ENCODE measurements at places on chromosomes 4 and X.

DNA sequence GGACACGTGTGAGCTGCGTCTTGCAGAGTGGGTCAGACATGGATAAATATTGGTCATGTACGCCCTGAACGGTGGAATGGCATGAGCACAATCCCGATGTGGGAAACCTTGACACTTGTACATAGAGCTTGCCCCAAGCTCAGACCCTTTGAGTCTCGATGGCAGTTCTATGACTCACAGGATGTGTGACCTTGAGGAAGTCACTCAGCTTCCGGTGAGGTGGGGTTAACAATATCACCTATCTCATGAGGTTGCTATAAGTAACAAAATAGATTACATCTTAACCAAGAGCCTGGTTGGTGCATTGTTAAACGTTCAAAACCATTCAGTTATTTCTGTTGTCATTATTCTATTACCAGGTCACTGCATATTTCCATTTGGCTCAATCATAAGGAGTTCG, 109.1 kb upstream of the TBL1X start:
- H3K27ac ChIP-seq: no peak overlapping the region
- H3K4me3 ChIP-seq: no peak overlapping the region
- peaks cover 3% of the 10 kb centered on the region for H3K27me3 ChIP-seq
- peaks cover 9% of the 10 kb centered on the region for H3K4me1 ChIP-seq
- DNase-seq: no peak

GRCh38 chr4:186240848-186241491, 13.7 kb downstream of the KLKB1 start:
- H3K36me3 ChIP-seq: no peaks in the 10 kb centered on the region
- H3K4me3 ChIP-seq: no peak overlapping the region
- H3K27ac ChIP-seq: no peak overlapping the region

DNA sequence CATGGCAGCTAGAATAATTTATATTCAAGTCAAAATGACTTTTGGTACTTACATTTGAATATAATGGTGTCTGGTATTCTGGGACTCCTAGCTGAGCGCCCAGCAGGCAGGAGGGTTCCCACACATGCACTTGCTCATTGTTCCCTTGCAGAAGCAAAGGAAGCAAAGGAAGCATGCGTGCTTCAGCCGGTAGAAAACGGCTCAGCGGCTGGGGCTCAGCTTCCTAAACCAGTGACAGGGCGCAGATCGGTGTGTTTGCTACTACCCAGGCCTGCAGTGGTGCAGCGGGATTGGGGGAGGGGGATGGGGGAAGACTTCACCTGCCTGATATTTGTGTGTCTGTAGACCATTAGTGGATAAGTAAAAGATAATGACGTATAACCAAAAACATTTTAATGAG, 978.3 kb upstream of the TENM3 start:
- no peak overlapping the region for H3K4me3 ChIP-seq
- peaks cover 4% of the 10 kb centered on the region for H3K4me1 ChIP-seq
- H3K27me3 ChIP-seq: no peaks in the 10 kb centered on the region
- DNase-seq: no peak

GRCh38 chr4:89306486-89307177, 968 bp downstream of the GPRIN3 start:
- H3K27ac ChIP-seq: no peak overlapping the region
- no peaks in the 10 kb centered on the region for H3K36me3 ChIP-seq
- no peaks in the 10 kb centered on the region for H3K4me1 ChIP-seq
- peak overlapping the region; percentile 52 for H3K4me3 ChIP-seq

DNA sequence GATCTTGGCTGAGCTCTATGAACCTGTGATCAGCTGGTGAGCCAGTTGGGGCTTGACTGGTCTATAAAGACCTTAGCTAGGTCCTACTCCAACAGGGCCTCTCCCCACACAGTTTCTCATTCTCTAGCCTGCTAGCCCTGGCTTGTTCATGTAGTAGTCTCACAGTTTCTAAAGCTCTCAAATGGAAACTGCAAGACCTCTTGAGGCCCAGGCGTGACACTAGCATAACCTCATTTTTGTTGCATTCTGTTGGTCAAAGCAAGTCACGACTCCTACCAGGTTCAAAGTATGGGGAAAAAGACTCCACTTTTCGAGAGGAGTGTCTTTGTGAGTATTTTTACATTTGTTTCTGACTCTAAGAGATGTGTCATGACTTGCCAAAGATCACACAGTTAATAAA, 50.9 kb downstream of the CEP44 start:
- no peaks in the 10 kb centered on the region for H3K36me3 ChIP-seq
- H3K27me3 ChIP-seq: no peaks in the 10 kb centered on the region
- DNase-seq: no peak
- no peak overlapping the region for H3K27ac ChIP-seq
- H3K4me1 ChIP-seq: no peaks in the 10 kb centered on the region
- H3K4me3 ChIP-seq: no peak overlapping the region

DNA sequence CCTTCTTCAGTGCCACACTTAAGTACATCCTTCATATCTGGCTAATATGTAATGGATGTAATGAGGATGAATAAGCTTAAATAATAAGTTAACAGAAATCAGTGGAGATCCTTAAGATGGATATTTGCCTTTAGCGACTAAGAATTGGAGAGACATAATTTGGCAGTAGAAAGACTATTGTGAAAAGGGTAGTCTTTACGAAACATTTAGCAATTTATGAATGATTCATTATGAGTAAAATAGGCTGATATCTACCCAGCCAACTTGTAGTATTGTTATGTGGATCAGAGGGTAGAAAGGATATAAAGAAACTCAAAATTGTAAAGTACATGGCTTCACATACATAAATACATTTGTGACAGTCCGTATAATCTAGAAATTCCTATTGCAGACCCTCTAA, 2371.8 kb downstream of the PCDH7 start:
- H3K4me1 ChIP-seq: no peaks in the 10 kb centered on the region
- no peak overlapping the region for H3K4me3 ChIP-seq
- no peak overlapping the region for H3K27ac ChIP-seq
- H3K36me3 ChIP-seq: no peaks in the 10 kb centered on the region

DNA sequence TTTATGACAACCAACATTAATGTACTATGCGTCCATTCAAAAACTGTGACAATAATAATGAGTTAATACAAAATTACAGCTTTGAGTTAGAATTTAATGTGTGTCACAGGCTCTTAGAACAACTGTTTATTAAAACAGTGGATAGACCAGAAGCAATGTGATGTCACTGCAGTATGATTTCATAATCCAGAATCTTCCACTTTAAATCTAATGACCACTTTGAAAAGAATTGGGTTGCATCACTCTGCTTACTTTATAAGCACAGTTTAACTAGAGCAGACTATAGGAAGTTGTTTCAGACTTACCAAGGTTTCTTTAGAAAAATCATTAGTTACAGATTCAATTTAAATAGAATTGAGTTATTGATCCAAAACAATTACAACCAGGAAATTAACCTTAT, 758.5 kb downstream of the KCTD8 start:
- no peak for DNase-seq
- H3K4me1 ChIP-seq: no peaks in the 10 kb centered on the region
- H3K27ac ChIP-seq: no peak overlapping the region
- no peaks in the 10 kb centered on the region for H3K36me3 ChIP-seq
- H3K4me3 ChIP-seq: no peak overlapping the region
- no peaks in the 10 kb centered on the region for H3K27me3 ChIP-seq

- no peaks in the 10 kb centered on the region for H3K27me3 ChIP-seq
- H3K27ac ChIP-seq: no peak overlapping the region
- H3K36me3 ChIP-seq: no peaks in the 10 kb centered on the region
- no peak for DNase-seq
These were observed 56.6 kb upstream of the FAM47B start for GRCh38 chrX:34886011-34886410.

- H3K36me3 ChIP-seq: no peaks in the 10 kb centered on the region
- H3K27me3 ChIP-seq: peaks cover 4% of the 10 kb centered on the region
- no peak for DNase-seq
- H3K4me3 ChIP-seq: no peak overlapping the region
- H3K4me1 ChIP-seq: no peaks in the 10 kb centered on the region
These were observed 127.0 kb upstream of the FUNDC1 start for GRCh38 chrX:44669626-44670025.

DNA sequence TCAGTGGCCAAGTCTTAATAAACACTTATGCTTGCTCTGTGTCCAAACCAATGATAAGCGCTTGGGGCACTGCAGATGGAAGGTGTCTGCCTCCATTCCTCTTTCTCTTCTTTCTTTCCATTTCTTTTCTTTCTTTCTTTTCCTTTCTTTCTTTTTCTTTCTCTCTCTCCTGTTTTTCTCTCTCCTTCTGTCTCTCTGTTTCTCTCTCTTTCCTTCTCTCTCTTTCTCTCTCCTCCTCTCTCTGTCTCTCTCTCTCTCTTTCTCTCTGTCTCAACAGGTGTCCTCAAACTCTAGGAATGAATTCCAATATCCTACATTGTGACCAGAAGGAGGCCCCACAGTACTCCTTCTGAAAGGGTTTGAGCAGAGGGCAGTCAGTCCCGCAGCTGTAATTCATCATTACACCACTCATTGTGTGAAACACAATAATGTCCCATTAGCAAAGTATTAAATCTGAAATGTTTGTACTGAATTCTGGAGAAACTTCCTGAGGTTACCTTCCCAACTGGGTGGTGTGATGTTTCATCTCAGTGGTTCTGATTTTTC, 66.5 kb upstream of the PAGE1 start:
- no peak overlapping the region for H3K4me3 ChIP-seq
- no peaks in the 10 kb centered on the region for H3K27me3 ChIP-seq
- H3K4me1 ChIP-seq: no peaks in the 10 kb centered on the region
- no peak for DNase-seq
- no peak overlapping the region for H3K27ac ChIP-seq
- H3K36me3 ChIP-seq: no peaks in the 10 kb centered on the region

GRCh38 chr4:89664521-89664920, 172.4 kb downstream of the SNCA start:
- H3K27ac ChIP-seq: no peak overlapping the region
- H3K27me3 ChIP-seq: no peaks in the 10 kb centered on the region
- H3K36me3 ChIP-seq: no peaks in the 10 kb centered on the region
- no peak for DNase-seq
- no peak overlapping the region for H3K4me3 ChIP-seq
- H3K4me1 ChIP-seq: no peaks in the 10 kb centered on the region

- no peak overlapping the region for H3K27ac ChIP-seq
- H3K4me1 ChIP-seq: no peaks in the 10 kb centered on the region
- no peak overlapping the region for H3K4me3 ChIP-seq
- peaks cover 3% of the 10 kb centered on the region for H3K27me3 ChIP-seq
- DNase-seq: no peak
These were observed 46.0 kb downstream of the TFDP3 start for GRCh38 chrX:133171962-133172708.

DNA sequence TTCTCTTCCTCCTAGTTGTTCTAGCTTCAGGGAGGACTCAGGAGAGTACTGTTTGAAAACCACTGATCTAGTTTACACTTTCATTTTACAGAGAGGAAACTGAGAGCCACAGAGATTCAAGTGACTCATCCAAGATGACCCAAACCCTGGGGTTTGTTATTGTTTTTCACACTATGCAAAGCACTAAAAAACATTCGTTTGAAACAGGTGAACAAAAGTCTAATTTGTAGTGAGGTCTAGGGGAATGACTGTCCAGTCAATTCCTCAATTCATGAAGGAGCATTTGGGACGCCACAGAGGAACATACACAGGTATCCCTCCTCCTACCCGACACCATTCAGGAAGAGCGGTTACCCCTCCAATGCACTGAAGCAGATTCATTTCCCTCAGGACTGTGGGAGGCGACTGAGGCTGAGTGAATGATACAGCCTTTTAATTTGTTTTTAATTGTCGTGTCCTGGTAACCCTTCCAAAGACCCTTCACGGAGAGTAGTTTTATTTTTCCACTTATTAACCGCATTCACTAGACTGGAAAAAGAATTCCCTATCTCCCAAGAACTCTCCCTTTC, 30.3 kb downstream of the TLR10 start:
- peak; percentile 29 for DNase-seq
- no peaks in the 10 kb centered on the region for H3K27me3 ChIP-seq
- no peaks in the 10 kb centered on the region for H3K36me3 ChIP-seq
- H3K27ac ChIP-seq: peak overlapping the region; percentile 89
- peaks cover 18% of the 10 kb centered on the region for H3K4me1 ChIP-seq
- no peak overlapping the region for H3K4me3 ChIP-seq

GRCh38 chr4:26361297-26361696, 40.5 kb downstream of the RBPJ start:
- H3K4me1 ChIP-seq: no peaks in the 10 kb centered on the region
- no peaks in the 10 kb centered on the region for H3K36me3 ChIP-seq
- DNase-seq: no peak
- no peak overlapping the region for H3K4me3 ChIP-seq
- no peaks in the 10 kb centered on the region for H3K27me3 ChIP-seq
- no peak overlapping the region for H3K27ac ChIP-seq

DNA sequence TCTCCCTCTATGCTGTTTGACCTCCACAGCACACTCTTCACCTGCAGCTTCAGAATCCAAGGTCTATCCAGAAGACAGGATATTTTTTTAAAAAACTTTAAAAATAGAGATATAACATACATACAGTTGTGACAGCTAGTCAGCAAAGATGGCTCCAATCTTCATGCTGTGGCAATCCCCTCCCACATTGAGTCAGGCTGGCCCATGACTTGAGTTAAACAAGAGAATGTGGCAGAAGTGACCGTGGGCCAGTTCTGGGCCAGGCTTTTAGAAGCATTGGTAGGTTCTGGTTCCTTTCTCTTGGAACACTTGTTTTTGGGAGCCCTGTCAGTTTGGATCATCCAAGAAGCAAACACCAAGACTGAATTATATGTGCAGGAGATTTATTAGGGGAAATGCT, 36.1 kb upstream of the REPS2 start:
- no peak overlapping the region for H3K4me3 ChIP-seq
- H3K27me3 ChIP-seq: peaks cover 24% of the 10 kb centered on the region
- no peak overlapping the region for H3K27ac ChIP-seq

- no peak overlapping the region for H3K27ac ChIP-seq
- H3K4me3 ChIP-seq: no peak overlapping the region
- H3K36me3 ChIP-seq: no peaks in the 10 kb centered on the region
- H3K27me3 ChIP-seq: no peaks in the 10 kb centered on the region
- no peaks in the 10 kb centered on the region for H3K4me1 ChIP-seq
These were observed 43.6 kb upstream of the TBC1D9 start for GRCh38 chr4:140799686-140800225.

- no peaks in the 10 kb centered on the region for H3K36me3 ChIP-seq
- no peak for DNase-seq
- H3K4me1 ChIP-seq: no peaks in the 10 kb centered on the region
- no peaks in the 10 kb centered on the region for H3K27me3 ChIP-seq
- no peak overlapping the region for H3K27ac ChIP-seq
These were observed 603.8 kb downstream of the IQCM start for GRCh38 chr4:149211876-149212275.

DNA sequence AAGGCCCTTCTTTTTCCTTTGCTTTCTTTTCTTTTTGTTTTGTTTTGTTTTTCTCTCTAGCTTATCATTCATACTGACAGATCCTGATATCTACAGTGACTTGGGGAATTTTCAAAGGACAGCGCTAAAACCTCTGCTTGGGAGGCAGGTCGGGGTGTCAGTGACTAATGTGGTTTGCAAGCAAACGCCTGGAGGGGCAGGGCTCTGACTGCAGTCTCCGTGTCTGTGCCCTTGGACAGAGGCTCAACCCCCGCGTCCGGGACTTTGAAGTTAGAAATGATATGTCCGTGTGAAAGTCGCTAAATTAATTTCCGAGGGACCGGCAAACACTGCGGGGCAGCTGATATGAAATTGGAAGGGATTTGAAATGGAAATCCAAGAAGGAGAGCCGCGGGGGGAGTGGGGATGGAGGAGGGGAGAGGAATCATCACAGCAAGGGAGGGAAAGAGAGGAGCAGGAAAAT, 312.4 kb downstream of the DHRSX start:
- H3K4me1 ChIP-seq: no peaks in the 10 kb centered on the region
- H3K36me3 ChIP-seq: peaks cover 4% of the 10 kb centered on the region
- DNase-seq: no peak
- no peak overlapping the region for H3K4me3 ChIP-seq
- no peak overlapping the region for H3K27ac ChIP-seq
